ENCODE measurements at places on chromosomes 2 and 18. TPM values are rescaled to one million over a fixed set of nuclear protein-coding genes. Genes with fewer than 3 reads are reported as not detected.

DNA sequence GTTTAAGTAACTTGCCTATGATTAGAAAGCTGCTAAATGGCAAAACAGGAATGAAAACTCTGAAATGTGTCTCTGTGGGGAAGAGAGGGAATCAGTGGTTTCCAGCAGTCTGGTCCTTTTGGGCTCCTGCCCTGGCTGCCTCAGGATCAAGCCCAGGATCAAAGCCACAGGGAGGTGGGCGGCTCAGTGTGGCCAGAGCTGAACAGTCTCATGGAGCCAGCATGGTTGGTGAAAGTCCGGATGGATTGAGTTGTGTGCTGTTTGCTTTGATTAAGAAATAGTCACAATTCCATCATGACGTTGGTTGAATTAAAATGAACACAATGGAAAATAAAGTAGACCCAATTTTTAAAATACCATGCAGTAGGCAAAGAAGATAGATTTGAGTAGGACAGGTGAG is 344.2 kb downstream of the LPIN1 start:
- no peak overlapping the region for H3K27ac ChIP-seq
- no peaks in the 10 kb centered on the region for H3K36me3 ChIP-seq
- H3K4me3 ChIP-seq: no peak overlapping the region
- H3K27me3 ChIP-seq: peaks cover 3% of the 10 kb centered on the region
- H3K4me1 ChIP-seq: no peaks in the 10 kb centered on the region

DNA sequence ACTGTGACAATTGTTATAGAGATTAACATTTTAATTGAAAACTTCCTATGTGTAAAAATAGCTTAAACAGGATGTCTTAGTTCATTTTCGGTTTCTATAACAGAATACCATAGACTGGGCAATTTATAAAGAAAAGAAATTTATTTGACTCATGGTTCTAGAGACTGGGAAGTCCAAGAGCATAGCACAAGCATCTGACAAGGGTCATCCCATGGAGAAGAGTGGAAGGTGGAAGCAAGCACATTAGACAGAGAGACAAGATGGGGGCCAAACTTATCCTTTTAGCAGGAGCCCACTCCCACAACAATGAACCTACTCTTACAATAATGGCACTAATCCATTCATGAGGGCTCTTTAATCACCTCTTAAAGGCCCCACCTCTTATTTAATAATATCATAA is 100.3 kb downstream of the FAM161A start:
- no peaks in the 10 kb centered on the region for H3K4me1 ChIP-seq
- no peaks in the 10 kb centered on the region for H3K27me3 ChIP-seq
- DNase-seq: no peak
- no peak overlapping the region for H3K27ac ChIP-seq
- H3K36me3 ChIP-seq: no peaks in the 10 kb centered on the region
- H3K4me3 ChIP-seq: no peak overlapping the region

DNA sequence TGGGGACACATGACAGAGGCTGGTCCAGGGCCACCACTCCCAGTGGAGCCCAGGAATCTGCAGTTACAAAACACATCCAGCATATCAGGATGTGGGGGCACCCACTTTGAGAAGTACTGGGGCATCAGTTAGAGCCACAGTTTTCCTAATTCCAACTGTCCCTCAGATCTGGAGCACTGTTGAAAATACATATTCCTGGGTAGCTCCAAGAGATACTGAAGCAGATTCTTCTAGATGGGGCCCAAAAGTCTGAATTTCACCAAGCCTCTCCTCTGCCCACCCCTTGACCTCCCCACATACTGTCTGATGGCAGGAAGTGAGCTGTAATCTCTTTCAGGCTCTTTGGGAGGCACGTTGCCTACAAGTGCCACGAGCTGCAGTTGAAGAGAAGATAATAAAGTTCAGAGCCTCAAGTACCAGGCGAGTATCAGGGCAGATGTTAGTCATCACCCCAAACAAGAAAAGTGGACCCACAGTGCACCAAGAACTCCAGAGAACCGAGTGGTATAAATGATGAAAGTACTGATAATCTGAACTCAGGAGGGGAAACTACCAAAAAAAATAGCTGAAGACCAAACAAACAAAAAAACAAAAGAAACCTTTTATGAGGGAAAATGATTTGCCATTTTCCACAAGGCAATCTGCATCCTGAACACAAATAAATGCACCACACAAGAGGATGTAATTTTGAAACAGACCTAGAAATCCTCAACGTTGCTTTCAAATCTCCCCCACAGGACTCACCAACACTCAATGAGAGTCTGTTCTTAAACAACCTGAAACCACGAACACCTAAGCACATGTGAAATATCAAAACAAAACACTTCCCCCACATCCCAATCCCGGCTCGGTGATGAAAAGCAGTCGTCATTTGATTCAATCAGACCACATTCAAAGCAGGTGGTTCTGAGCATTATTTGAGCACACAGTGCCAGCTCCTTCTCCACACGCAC is 98.7 kb downstream of the TCF4 start:
- H3K27ac ChIP-seq: no peak overlapping the region
- no peak overlapping the region for H3K4me3 ChIP-seq
- peaks cover 7% of the 10 kb centered on the region for H3K27me3 ChIP-seq
- peaks cover 12% of the 10 kb centered on the region for H3K4me1 ChIP-seq
- no peak for DNase-seq

- no peaks in the 10 kb centered on the region for H3K4me1 ChIP-seq
- H3K4me3 ChIP-seq: no peak overlapping the region
- no peak overlapping the region for H3K27ac ChIP-seq
- H3K27me3 ChIP-seq: no peaks in the 10 kb centered on the region
- DNase-seq: no peak
Observed at GRCh38 chr18:77023102-77023782, 109.3 kb downstream of the MBP start.

GRCh38 chr18:58491113-58491696 is 137.7 kb downstream of the ALPK2 start:
- peaks cover 39% of the 10 kb centered on the region for H3K27me3 ChIP-seq
- H3K4me1 ChIP-seq: peaks cover 8% of the 10 kb centered on the region
- no peak overlapping the region for H3K4me3 ChIP-seq
- H3K36me3 ChIP-seq: no peaks in the 10 kb centered on the region
- H3K27ac ChIP-seq: no peak overlapping the region
- DNase-seq: no peak

- DNase-seq: no peak
- H3K27ac ChIP-seq: no peak overlapping the region
- H3K4me1 ChIP-seq: no peaks in the 10 kb centered on the region
- H3K27me3 ChIP-seq: peaks cover 3% of the 10 kb centered on the region
- no peak overlapping the region for H3K4me3 ChIP-seq
- H3K36me3 ChIP-seq: no peaks in the 10 kb centered on the region
Observed at GRCh38 chr2:217062768-217063167, 202.9 kb upstream of the TNP1 start.

GRCh38 chr18:7056026-7056425 is 61.6 kb downstream of the LAMA1 start:
- H3K36me3 ChIP-seq: no peaks in the 10 kb centered on the region
- no peak overlapping the region for H3K27ac ChIP-seq
- no peaks in the 10 kb centered on the region for H3K27me3 ChIP-seq

- H3K27ac ChIP-seq: no peak overlapping the region
- peaks cover 41% of the 10 kb centered on the region for H3K36me3 ChIP-seq
- no peaks in the 10 kb centered on the region for H3K27me3 ChIP-seq
- H3K4me1 ChIP-seq: peaks cover 15% of the 10 kb centered on the region
Observed at GRCh38 chr18:21684731-21685130, 19.8 kb downstream of the ABHD3 start.

DNA sequence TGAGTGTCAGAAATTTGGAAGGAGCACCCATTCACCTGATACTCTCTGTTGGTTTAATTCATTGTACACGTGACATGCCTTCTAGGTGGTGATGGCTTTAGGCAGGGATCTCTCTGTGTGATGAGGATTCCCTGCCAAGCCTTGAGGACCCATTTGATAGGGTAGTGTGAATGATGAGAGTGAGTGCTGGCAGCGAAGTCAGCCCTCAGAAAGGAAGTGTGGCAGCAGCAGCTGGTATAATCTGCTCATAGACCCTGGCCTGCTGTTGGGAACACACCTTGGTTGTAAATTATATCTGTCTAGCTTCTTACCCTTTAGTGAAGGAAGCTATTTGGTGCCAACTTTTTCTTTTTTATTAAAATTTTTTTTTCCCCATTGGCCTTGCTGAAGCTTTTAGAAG is 164.5 kb downstream of the HAUS1 start:
- H3K4me3 ChIP-seq: no peak overlapping the region
- peak overlapping the region; percentile 59 for H3K27ac ChIP-seq

DNA sequence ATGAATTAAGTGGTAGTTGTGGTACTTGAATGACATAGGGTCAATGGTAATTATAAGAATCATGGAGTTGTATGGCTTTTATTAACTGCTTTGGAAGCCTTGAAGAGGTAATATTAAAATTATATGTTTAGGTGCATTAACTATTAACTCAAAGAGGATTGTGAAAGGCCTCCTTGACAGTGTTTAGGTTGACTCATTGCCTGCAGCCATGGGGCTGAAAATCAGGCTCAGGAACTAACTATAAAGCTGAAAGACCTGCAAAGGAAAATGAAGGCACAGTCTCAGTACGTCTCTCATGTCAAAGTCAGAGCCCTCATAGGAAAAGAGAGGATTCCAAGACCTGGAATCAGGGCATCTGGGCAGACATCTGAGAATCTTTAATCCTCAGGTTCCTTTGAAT is 31.0 kb downstream of the CACNB4 start:
- no peak overlapping the region for H3K4me3 ChIP-seq
- H3K36me3 ChIP-seq: no peaks in the 10 kb centered on the region
- no peak overlapping the region for H3K27ac ChIP-seq
- no peaks in the 10 kb centered on the region for H3K4me1 ChIP-seq
- H3K27me3 ChIP-seq: peaks cover 9% of the 10 kb centered on the region

GRCh38 chr2:85712849-85713612 is 18.9 kb downstream of the GNLY start:
- no peak overlapping the region for H3K4me3 ChIP-seq
- H3K4me1 ChIP-seq: peaks cover 54% of the 10 kb centered on the region
- peak; percentile 9 for DNase-seq
- no peaks in the 10 kb centered on the region for H3K36me3 ChIP-seq

- no peaks in the 10 kb centered on the region for H3K36me3 ChIP-seq
- DNase-seq: no peak
- no peaks in the 10 kb centered on the region for H3K27me3 ChIP-seq
- no peaks in the 10 kb centered on the region for H3K4me1 ChIP-seq
- no peak overlapping the region for H3K27ac ChIP-seq
Observed at GRCh38 chr2:164065038-164065437, 329.2 kb upstream of the FIGN start.

- peaks cover 99% of the 10 kb centered on the region for H3K36me3 ChIP-seq
- H3K4me1 ChIP-seq: peaks cover 31% of the 10 kb centered on the region
- DNase-seq: no peak
- no peaks in the 10 kb centered on the region for H3K27me3 ChIP-seq
- H3K27ac ChIP-seq: no peak overlapping the region
Observed at GRCh38 chr2:86484385-86484784, 43.2 kb downstream of the KDM3A start.

Gene GALNT13
- not detected for total RNA-seq

Gene RGPD4
- not detected for total RNA-seq

Gene PGAP1
- 63.6 TPM for total RNA-seq

Gene SERPINB11
- not detected for total RNA-seq

Gene CD28
- total RNA-seq: 205 TPM

Gene SMIM21
- not detected for total RNA-seq
